Brain microvascular endothelial cell (primary cell): ENCODE measurements at places on chromosomes 11 and 22.

- DNase-seq, result no peak
Measured at GRCh38 chr11:111624608-111625007, 22.4 kb downstream of the SIK2 start.

DNA sequence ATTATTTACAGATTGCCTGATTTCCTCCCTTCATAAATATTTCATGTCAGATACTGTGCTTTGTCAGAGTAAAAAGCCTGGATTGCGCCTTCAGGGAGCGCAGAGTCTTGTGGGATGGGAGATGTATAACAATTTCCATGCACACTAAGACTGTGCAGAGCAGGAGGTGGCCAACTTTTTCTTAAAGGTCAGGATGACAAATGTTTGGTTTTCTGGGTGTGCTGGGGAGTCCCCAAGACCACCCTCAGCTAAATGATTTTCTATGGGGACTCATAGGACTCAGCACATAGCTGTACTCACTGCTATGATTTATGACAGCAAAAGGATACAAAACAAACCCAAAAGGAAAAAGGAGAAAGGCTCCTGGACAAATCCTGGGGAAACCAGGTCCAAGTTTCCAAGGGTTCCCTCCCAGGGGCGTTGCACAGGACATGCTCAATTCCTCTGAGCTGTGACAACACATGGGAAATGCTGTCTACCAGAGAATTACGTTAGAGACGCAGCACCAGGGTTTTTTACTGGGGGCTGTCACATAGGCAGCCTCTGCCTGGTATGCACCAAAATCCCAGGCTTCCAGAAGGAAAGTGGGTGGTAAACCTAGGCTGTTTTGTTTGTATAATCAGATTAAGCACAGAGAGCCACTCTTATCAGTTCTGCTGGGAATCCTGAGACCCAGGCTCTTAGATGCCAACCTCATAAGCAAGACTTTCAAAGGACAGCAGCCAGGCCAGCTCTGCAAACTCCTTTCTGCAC lies 59.1 kb downstream of the CSNK2A3 start:
- DNase-seq, result no peak

DNA sequence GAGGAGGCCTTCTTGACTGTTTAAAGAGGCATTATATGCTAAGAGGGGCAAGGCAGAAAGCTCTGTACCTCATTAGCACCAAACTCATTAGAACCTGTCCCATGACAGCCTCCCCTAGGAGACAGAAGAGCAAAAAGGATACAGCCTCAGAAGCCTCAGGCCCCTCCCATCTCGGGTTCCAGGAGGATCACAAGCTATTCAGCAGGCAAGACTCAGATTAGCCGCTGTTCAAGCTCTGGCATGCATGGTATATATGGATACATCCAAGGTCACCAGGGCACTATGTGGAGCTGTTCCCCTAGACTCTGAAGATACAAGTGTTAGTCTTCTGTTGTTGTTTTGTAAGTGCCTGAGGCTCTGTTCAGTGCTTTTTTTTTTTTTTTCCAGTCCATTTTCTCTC lies 32.1 kb downstream of the ATXN10 start:
- DNase-seq, result no peak

DNA sequence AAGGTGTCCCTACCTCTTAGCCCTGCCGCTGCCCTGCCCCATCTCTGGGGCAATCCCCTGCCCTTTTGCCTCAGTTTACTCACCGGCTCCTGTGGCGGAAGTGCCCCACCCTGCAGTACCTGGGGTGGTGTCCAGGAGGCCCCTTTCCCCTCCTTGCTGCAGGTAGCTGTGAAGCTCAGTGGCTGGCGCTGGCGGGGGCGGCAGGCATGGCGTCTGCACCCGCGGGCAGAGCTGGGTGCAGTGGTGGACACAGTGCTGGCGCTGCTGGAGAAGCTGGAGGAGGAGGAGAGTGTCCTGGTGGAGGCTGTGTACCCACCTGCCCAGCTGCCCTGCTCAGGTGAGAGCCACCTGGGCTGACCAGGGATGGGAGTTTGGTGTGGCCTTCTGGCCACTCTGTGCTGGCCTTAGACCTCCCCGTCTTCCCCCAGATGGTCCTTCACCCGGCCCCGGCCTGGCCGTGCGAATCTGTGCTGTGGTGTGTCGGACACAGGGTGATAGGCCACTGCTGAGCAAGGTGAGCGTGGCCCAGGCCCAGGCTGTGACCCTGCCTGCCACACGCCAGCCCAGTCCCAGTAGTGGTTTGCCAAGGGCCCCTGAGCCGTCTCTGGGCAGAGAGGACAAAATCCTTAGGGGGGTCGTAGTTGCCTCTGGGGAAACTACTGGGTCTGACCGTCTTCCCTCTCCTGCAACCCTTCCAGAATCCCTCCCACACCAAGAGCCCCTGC lies 4.0 kb downstream of the CARNS1 start:
- no peak for DNase-seq

- no peak for DNase-seq
Measured at GRCh38 chr11:1455763-1456060, 30.9 kb downstream of the MOB2 start.

DNA sequence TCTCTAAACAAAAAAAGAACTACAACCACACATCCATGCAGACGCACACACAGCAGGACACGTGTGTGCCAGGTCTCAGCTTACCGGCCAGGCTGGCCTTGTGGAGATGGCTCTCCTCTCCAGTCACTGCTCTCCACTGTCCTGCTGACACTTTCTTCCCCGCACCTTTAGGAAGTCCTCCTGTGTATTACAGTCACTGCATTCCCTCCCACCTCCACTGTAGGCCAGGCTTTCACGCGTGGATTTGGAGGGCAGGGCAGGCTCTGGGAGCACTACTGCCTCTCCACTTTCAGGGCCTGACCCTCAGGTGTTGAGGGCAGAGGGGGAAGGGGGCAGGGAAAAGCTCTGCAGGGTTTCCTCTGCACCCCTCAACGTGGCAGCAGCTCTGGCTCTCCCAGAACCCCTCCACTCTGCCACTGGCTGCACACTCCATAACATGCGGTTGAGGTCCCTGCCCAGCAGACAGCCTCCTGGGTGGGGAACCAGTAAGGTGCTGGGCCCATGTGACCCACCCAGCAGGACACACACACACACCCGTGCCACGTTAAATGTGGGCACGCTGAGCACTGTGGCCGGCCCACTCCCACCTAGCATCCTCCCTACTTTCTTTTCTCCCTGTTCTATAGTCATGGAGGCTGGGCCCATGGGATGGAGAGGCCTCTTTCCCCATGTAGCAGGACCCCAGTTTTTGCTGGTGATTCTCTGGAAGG lies 107.0 kb upstream of the PITPNB start:
- DNase-seq, result no peak

GRCh38 chr11:65489035-65489705 lies 9.7 kb upstream of the MALAT1 start:
- DNase-seq, result peak; percentile 84

GRCh38 chr22:49792107-49792506 lies 35.6 kb downstream of the BRD1 start:
- no peak for DNase-seq

DNA sequence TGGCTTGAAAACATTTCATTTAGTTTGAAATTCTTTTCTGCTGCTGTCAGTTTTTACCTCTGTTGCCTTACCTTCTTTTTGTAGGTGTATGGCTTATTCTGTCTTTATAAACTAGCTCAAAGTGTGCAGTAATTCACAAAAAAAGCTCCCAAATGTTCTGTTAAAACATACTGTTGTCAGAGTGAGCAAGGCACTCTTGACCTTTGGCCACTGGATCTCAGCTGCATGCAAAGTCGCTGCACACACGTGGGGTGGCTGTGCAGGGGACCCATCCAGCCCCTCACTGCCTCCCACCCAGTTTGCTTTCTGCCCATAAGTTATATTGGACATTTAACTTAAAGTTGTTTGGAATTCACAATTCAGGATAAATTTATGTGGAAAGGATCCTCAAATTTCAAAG lies 92.2 kb downstream of the AMOTL1 start:
- DNase-seq, result no peak

DNA sequence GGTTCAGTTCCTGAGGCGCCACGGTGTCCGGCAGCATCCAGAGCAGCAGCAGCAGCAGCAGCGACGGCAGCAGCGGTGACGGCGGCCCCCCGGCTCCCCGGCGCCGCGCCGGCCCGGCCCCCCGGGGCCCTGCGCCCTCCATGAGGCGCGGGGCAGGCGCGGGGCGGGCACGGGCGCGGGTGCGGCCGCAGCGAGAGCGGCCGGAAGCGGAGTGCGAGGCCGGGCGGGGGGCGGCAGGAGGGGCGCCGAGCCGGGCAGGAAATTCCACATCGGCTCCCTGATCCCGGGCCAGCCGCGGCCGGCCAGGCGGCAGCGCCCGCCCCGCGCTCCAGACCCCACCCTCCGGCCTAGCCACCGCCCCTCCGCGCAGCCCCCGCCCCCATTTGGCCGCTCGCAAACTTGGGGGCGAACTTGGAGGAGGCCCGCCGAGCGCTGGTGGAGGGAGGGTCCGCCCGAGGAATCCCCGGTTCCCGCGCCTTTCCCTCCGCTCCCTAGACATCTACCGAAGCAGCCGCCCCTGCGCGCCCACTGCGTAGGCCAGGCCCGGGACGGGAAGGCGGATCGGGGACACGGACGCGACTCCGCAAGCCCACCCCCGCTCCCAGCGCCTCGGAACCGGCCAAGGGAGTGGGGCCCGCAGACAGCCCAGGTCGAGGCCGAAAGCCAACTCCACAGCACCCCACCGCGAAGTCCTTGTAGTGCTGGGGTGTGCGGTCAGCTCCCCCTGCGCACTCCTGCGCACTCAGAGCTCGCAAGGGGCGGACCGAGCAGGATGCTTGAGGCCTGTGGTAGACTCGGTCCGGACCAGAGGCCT lies at the start of gene SCARF2:
Gene SCARF2, minus strand, starts transcription at position 213 of the 814 bp plus-strand sequence. Its CDS starts 71 bp downstream, at position 142.
- DNase-seq, result no peak

DNA sequence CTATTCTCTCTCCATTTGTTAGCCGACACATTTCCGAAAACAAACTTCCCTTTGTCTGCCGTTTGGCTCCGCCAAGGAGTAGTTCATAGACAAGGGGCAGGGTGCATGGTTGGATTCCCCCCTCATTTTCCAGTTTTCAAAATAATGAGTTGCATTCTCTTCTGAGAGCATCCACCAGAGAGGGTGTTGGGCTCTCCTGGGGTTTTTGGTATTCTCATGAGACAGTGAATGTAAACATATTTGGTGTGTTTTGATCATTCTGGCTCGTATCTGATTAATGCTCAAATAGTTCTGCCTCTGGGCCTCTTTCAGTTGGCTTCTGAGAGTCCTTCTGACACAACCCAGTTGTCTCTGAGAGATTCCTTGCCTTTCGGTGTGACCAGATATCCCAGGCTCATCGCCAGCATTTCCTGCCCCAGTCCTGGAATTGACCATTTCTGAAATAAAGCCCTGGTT lies 21.7 kb downstream of the GRAMD4 start:
- no peak for DNase-seq

- DNase-seq, result no peak
Measured at GRCh38 chr11:92302770-92303169, 78.2 kb downstream of the FAT3 start.
